Cardiac septum (tissue), 1 donor: ENCODE measurements at places on chromosomes 4 and X. TPM values are rescaled to one million over a fixed set of nuclear protein-coding genes. Genes with fewer than 3 reads are reported as not detected.

GPR82 gene
- not detected for total RNA-seq

MAGEE2 gene
- not detected for total RNA-seq

FHIP1A gene
- total RNA-seq: 19.5 TPM

NONO gene
- total RNA-seq: 107 TPM

NDNF gene
- 5.1 TPM for total RNA-seq

AIFM1 gene
- 97.3 TPM for total RNA-seq

RS1 gene
- total RNA-seq: not detected

MFAP3L gene
- total RNA-seq: 1.2 TPM

MEPE gene
- total RNA-seq: not detected

NMU gene
- not detected for total RNA-seq

CLOCK gene
- 32.0 TPM for total RNA-seq

ESX1 gene
- not detected for total RNA-seq

ADH1A gene
- not detected for total RNA-seq

VSIG4 gene
- total RNA-seq: 8.1 TPM

TLR10 gene
- 0.22 TPM for total RNA-seq

ABCG2 gene
- total RNA-seq: 4.4 TPM

CXCL1 gene
- total RNA-seq: 0.86 TPM

SH3D19 gene
- 142 TPM for total RNA-seq

ATP2B3 gene
- 0.16 TPM for total RNA-seq

C4orf51 gene
- not detected for total RNA-seq
